ENCODE measurements at places on chromosomes 11 and 22.

DNA sequence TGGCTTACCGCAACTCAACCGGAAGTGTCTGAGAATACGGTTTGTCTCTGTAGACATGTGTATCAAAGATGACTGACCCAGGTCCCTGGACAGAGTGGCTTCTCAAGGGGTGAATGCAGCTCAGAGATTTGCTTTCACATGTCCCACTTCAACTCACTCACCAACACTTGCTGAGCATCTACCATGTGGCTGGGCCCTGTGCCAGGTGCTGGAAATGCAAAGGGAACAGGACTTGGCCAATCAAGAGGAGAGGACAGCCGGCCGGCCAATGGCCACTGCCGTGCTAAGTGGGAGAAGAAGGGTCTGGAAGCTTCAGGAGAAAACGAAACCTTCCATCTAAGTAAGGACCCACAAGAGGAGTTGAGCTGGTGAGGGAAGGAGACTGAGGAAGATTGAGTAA, 151.3 kb downstream of the CEP164 start:
- DNase-seq: no peak

DNA sequence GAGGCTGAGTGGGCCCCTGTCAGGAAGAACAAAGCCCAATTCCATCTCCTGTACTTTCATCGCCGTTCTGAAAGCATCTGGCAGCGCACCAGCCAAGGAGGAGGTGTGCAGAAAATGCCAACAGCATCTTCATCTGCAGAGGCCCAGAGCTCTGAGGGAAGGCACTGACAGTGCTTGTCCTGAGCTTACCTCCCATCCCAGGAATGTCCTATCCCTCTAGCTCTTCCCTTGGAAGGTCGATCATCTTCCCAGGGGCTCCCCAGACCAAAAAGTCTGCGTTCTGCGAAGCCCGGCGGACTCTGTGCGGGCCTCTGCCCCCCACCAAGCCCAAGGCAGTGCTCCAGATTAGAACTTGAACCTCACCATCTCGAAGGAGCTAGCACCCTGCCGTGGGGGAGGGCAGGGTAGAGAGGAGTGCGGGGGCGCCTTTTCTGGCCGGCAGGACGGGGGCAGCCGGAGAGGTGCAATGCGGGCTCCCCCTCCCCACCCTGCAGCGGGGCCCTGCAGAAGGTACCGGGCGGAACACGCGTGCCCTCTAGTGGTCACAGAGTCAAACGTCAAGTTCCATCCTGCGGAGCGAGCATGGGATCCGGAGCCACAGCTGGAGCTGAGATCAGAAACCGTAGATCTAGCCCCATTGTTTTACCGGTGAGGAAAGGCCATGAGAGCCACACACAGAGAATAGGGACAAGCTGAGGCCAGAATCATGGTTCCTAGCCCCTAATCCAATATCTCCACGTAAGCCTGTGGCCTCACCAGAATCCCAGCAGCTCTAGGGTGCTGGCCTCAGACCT, 5.0 kb downstream of the SCN2B start:
- DNase-seq: peak; percentile 90

- no peak for DNase-seq
Observed at GRCh38 chr11:61707574-61707973, 27.4 kb downstream of the DAGLA start.

- DNase-seq: no peak
Observed at GRCh38 chr11:11142430-11142829, 210.6 kb downstream of the CSNK2A3 start.

DNA sequence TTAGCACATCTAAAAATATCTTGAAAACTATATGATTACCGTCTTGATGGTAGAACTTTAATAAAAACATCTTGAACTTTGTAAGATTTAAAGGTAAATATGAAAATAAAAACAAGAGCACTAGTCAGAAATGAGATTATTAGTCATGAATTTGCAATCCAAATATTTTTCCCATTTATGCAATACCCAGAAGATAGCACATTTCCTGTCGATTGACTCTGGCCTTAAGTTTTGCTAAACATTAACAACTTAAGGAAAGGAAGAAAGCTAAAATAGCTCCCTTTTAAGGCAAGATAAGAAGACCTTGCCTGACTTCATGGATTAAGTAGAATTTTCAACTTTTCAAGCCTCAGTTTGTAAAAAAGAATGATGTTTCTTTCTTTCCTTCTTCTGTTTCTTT, 1374.7 kb upstream of the RAG2 start:
- DNase-seq: no peak

DNA sequence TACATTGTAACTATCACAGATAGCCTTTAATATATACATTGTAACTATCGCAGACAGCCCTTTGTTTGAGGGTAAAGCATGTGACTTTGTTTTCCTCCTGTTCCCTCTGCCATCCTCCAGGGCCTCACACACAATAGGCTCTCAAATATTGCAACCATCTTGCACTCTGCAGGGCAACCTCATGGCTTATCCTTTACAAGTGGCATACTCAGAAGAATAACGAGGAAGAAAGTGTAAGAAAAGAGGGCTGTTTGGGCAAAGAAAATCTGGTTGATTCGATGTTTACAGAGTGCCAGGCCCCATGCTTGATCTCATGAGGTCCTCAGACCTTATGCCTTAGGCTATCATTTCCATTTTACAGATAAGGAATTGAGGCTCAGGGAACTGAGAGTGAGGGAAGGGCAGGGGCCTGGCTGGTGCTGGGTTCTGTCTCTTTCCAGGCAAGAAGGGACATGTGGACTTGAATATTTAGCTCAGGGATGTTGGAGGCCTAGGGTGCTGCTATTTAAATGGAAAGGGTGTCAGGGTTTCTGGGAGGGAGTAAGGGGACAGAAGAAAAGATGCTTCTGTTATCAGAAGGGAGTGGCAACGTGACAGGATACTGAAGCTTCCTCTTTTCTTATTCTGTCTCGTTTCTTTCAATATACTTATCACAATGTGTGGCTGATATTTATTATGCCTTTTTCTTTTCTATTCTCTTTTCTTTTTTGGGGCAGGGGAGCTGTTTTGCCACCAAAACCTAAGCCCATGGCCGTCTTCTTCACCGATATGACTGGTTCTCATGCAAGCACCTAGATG, 1.1 kb upstream of the SAMM50 start:
- no peak for DNase-seq

DNA sequence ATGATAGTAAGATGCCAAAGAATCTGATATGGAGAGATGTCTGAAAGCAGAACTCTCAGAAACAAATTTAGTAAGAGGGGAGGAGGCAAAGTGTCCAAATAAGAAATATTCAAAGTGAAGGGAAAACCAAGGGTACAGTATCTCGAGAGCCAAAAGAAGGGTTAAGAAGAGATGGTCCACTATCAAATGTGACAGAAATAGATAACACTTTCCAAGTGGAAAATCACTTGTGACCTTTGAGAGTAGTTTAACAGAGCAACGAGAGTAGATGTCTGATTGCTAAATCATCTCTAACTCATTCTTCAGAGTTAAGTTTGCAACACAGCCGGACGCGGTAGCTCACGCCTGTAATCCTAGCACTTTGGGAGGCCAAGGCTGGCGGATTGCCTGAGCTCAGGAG, 4.3 kb upstream of the BUD13 start:
- no peak for DNase-seq

GRCh38 chr22:23306438-23306921, 126.2 kb downstream of the BCR start:
- DNase-seq: peak; percentile 69

- no peak for DNase-seq
Observed at GRCh38 chr11:62933750-62934495, 12.8 kb upstream of the CHRM1 start.

GRCh38 chr11:15818132-15818842, 538.1 kb downstream of the SOX6 start:
- DNase-seq: no peak

GRCh38 chr22:43174941-43175531, 11.9 kb downstream of the TTLL12 start:
- DNase-seq: no peak

GRCh38 chr22:20157430-20158183, 6.8 kb upstream of the CCDC188 start:
- DNase-seq: no peak

DNA sequence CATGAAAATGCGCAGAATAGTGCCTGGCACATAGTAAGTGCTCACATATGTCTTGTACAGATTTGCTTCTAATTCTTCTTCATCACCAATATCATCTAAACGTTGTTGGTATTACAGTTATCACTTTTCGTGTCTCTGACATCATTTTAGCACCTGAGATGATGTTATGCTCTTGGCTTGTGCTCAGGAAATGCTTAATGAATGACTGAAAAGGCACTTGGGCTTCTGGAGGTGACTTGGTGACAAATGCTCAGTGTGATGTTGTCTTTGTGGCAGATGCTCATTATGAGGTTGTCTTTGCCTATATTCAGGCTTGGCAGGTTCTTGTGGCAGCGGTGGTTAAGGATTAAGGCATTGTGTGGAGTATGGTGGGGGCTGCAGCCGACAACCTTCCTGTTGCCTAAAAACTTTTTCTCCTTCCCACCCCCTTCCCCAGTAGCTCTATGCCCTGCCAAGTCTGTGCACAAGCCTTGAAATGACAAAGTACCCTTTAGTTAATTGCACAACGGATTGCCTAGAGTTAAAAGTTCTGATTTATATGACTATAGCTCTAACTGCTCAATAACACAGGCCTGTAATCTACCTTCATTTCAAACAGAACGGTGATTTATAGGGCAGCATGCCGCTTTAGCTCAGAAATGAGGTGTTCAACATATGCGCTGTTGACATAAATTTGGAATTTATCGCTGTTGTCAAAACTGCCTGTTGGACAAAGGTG, 82.5 kb downstream of the ZBTB16 start:
- DNase-seq: no peak

DNA sequence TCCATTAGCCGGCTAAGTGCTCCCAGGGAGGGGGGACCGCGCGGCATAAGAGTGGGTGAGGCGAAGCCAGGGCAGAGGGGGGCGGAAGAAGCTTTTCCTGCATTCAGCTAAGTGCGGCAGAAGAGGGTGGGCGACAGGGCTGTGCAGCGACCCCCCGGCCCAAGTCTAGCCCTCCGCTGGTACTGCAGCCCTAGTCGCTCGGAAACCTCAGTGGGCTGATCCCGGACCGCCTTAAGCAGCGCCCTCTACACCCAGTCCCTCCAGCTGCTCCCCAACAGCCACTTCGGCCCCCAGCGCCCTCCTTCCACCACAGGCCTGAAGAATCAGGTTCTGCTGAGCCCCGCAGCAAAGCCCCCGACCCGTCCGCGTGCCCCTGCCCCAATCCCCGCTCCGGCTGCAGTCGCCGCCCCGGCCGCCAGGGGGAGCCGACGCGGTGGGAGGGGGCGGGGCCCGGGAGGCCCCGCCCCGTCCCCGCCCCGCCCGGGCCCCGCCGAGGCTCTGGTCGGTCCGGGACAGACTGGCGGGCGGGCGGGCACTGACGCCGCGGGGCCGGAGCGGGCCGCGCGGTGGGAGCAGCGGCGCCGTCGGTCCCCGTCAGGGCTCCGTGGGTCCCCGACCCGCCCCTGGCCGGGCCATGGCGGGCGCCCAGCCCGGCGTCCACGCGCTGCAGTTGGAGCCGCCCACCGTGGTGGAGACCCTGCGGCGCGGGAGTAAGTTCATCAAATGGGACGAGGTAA, at the start of gene PLCB3:
Gene PLCB3, plus strand, starts transcription at position 515 of the 737 bp plus-strand sequence. Its CDS starts 120 bp downstream, at position 635.
- no peak for DNase-seq

GRCh38 chr11:8967184-8967583, 2.9 kb upstream of the TMEM9B start:
- no peak for DNase-seq

GRCh38 chr22:38874529-38875222, 2.7 kb upstream of the CBX6 start:
- DNase-seq: no peak

DNA sequence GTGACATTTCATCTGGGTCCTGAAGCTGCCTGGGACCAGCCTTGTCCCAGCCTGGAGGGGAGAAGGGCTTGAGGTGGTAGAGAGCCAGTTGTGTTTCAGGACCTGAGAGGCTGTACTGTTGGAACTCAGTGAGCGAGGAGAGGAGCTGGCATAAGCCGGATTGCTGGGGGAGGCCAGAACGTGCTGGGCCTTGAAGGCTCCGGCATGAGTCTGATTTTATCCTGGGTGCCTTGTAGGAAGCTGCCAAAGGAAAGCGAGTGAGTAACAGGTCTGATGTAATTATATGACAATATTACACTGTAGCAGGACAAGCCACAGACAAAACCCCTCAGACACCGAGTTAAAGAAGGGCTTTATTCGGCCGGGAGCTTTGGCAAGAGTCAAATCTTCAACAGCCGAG, 17.2 kb downstream of the AP2A2 start:
- no peak for DNase-seq

GRCh38 chr22:25382762-25383161, 163.3 kb downstream of the CRYBB2 start:
- DNase-seq: no peak

DNA sequence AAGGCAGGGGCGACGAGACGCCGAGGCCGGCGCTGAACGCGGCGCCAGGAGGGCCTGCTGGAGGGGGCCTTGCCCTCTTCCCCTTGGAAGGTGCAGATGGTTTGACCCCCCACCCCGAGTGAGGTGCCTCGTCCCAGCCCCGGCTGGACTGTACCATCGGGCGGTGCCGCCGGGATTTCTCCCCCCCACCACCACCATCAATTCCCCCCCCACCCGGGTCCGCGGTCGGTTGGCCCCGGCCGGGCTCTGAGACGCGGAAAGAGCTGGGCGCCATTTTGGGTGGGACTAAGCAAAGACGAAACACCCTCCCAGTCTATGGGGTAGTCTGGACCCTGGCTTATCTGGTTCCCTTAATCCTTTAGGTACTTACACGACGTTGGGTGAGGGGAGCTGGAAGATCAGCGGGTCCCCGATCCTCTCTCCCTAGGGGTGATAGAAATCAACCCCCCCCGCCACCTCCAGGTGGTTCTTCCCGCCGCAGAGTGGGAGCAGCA, at the start of gene PRDM10:
Gene PRDM10, minus strand, starts transcription at position 484 of the 494 bp plus-strand sequence. CDS start 41,871 bp downstream, outside the sequence.
- DNase-seq: peak; percentile 95

All from suprapubic skin (tissue), 4 donors.